Left lung (tissue), 14 donors: ENCODE measurements at places on chromosomes 2 and 18. TPM values are rescaled to one million over a fixed set of nuclear protein-coding genes. Genes with fewer than 3 reads are reported as not detected.
A peak's percentile ranks its signal among the peaks of the same experiment; 100 is the strongest.

DNA sequence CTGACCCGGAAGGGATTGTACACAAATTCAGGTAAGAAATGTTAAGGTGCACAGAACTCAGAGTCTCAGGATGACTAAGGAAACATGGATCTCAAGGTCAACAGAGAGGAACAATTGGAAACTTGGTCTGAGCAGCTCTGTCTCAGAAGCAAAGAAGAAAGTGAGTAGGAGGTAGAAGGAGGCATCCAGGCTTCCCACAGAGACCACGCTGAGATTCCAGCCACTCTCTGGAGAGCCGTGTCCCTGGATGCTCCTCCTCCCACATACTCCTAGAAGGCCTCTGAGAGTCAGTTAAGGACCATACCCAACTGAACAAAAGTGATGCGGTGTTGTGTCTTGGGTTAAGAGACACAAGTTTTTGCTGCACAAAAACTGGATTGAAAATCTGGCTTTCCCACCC is 8.6 kb upstream of the PLB1 start:
- H3K27me3 ChIP-seq: no peaks in the 10 kb centered on the region
- no peak for DNase-seq
- H3K36me3 ChIP-seq: no peaks in the 10 kb centered on the region
- no peak overlapping the region for H3K27ac ChIP-seq
- no peak overlapping the region for H3K4me3 ChIP-seq

GRCh38 chr2:11144077-11144737 is 11.1 kb upstream of the SLC66A3 start:
- H3K27ac ChIP-seq: no peak overlapping the region
- no peak for DNase-seq
- H3K4me3 ChIP-seq: no peak overlapping the region
- no peaks in the 10 kb centered on the region for H3K27me3 ChIP-seq
- no peaks in the 10 kb centered on the region for H3K36me3 ChIP-seq

- H3K27me3 ChIP-seq: no peaks in the 10 kb centered on the region
- no peak overlapping the region for H3K4me3 ChIP-seq
- peak; percentile 47 for DNase-seq
Measured at GRCh38 chr18:36392164-36392978, 94.9 kb downstream of the FHOD3 start.

DNA sequence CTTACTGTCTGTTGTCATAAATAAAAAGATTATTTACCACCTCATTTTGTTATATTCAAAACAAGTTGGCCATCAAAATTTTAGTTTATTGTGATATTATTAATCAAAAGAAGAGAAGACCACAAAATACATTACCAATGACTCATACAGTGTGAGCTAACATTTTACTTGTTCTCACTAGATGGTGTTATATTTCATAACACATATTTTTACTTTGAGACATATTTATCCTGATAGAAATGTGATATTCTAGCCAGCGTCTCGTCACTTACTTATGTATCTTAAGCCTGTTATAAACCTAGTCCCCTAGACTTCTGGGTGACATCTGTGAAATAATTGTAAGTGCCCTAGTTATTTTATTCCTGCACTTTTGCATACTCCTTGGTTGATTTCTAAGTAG is 263.2 kb downstream of the CDH7 start:
- no peaks in the 10 kb centered on the region for H3K4me1 ChIP-seq
- no peak for DNase-seq
- no peak overlapping the region for H3K27ac ChIP-seq

DNA sequence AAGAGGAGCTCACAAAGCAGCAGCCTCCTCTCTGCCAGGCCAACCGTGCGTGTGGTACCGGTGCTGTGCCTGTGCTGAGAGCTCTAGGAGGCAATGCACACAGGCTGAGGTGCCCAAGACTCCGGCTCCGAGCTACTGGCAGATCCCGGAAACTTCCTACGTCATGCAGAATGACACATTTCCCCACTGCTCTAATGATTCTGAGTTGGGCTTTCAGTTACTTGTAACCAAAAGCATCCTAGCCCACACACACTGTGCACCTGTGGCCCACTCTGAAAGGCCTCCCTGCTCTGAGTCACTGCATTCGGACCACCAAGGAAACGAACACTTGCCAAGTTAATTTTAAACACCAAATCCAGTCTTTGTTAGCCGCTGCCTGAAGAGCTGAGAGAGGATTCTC is 9.3 kb upstream of the RNU4ATAC start:
- H3K4me1 ChIP-seq: no peaks in the 10 kb centered on the region
- DNase-seq: no peak
- H3K27ac ChIP-seq: no peak overlapping the region
- no peaks in the 10 kb centered on the region for H3K36me3 ChIP-seq
- H3K27me3 ChIP-seq: no peaks in the 10 kb centered on the region

- no peak for DNase-seq
- H3K4me1 ChIP-seq: no peaks in the 10 kb centered on the region
- H3K27ac ChIP-seq: no peak overlapping the region
- no peaks in the 10 kb centered on the region for H3K36me3 ChIP-seq
Measured at GRCh38 chr18:70372450-70373041, 83.7 kb downstream of the SOCS6 start.

NAPG gene
- total RNA-seq: 37.7 TPM

- DNase-seq: no peak
- no peaks in the 10 kb centered on the region for H3K36me3 ChIP-seq
- no peaks in the 10 kb centered on the region for H3K27me3 ChIP-seq
Measured at GRCh38 chr2:51734115-51734514, 702.2 kb upstream of the NRXN1 start.

DNA sequence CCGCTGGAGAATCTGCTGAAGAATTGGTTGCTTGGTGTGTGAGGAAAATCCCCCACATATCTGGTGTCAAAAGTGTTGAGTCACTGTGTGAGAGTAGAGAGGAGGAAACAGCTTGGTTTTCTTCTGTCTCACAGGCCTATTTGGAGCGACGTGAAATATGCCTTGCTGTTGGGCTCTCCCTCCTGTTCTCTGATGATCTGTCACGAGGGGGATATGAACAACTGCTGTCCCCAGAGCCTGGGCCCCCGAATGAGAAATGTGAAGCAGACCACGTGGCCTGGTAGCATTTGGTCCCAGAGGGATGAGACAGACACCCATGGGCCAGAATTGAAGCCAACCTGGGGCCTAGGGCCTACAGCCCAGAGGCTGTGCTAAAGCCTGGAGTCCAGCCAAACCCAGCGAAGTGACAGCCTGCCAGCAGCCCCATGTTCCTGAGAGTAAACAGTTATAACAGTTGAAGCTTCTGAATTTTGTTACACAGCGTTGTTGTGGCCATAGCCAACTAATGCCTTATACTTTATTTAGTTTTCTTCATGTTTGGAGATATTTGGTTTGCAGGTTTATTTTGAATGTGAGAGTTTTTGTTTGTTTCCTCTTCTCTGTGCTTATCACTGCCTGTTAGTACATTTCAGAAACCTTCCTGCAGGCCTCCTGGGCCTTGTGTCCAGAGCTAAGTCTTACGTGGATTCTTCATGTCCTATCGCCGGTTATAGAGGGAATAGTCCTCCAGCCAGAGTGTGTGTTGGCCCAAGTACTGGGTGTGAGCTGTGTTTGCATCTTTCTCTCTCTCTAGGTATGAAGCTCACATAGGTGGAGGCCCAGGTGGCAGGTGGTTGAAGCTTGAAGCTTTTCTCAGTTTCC is 18.7 kb upstream of the COLEC12 start:
- no peak for DNase-seq
- H3K4me1 ChIP-seq: no peaks in the 10 kb centered on the region
- no peaks in the 10 kb centered on the region for H3K27me3 ChIP-seq
- H3K4me3 ChIP-seq: no peak overlapping the region

DNA sequence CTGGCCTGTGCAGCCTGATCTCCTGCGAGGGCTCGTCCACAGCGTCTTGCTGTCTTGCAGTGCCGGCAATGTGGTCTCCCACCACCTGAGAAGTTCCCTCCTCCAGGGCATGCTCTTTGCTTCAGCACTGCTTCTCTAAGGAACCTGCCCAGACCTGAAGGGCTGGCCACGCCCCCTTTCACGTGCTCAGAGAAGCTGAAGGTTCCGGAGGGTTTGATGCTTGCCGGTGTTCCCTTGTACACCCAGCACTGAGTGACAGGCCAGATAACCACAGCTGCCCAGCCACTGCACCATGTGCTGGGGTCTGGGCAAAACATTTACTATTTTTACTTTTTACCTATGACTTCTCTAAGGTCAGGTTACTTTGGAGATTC is 1.7 kb upstream of the POLR2D start:
- DNase-seq: peak; percentile 89
- peaks cover 38% of the 10 kb centered on the region for H3K4me1 ChIP-seq
- peaks cover 20% of the 10 kb centered on the region for H3K36me3 ChIP-seq
- no peaks in the 10 kb centered on the region for H3K27me3 ChIP-seq

- no peaks in the 10 kb centered on the region for H3K36me3 ChIP-seq
- H3K27me3 ChIP-seq: no peaks in the 10 kb centered on the region
- H3K27ac ChIP-seq: no peak overlapping the region
- H3K4me3 ChIP-seq: no peak overlapping the region
- peak; percentile 66 for DNase-seq
- H3K4me1 ChIP-seq: no peaks in the 10 kb centered on the region
Measured at GRCh38 chr2:240392084-240392947, 43.1 kb upstream of the GPC1 start.

HOXD13 gene
- not detected for total RNA-seq

MDH1B gene
- 2.5 TPM for total RNA-seq

GRCh38 chr2:25808006-25808383 is 70.3 kb downstream of the ASXL2 start:
- no peak for DNase-seq
- H3K36me3 ChIP-seq: no peaks in the 10 kb centered on the region
- H3K4me1 ChIP-seq: no peaks in the 10 kb centered on the region
- no peak overlapping the region for H3K27ac ChIP-seq

DNA sequence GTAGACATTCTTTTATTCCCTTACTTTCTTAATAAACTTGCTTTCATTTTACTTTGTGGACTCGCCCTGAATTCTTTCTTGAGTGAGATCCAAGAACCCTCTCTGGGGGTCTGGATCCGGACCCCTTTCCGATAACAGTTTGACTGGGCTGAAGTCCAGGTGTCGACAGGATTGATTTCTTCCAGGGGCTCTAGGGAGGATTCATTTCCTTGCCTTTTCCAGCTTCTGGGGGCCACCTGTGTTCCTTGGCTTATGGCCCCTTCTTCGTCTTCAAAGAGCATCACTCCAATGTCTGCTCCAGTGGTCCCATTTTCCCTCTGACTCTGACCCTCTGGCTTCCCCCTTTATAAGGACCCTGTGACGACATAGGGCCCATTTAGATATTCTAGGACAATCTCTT is 67.5 kb downstream of the COPS8 start:
- no peak overlapping the region for H3K4me3 ChIP-seq
- H3K4me1 ChIP-seq: no peaks in the 10 kb centered on the region
- no peaks in the 10 kb centered on the region for H3K27me3 ChIP-seq

GRCh38 chr2:203534621-203535077 is 452 bp downstream of the RAPH1 start:
- DNase-seq: peak; percentile 40
- H3K4me1 ChIP-seq: peaks cover 10% of the 10 kb centered on the region
- H3K36me3 ChIP-seq: no peaks in the 10 kb centered on the region
- H3K27ac ChIP-seq: peak overlapping the region; percentile 97

DNA sequence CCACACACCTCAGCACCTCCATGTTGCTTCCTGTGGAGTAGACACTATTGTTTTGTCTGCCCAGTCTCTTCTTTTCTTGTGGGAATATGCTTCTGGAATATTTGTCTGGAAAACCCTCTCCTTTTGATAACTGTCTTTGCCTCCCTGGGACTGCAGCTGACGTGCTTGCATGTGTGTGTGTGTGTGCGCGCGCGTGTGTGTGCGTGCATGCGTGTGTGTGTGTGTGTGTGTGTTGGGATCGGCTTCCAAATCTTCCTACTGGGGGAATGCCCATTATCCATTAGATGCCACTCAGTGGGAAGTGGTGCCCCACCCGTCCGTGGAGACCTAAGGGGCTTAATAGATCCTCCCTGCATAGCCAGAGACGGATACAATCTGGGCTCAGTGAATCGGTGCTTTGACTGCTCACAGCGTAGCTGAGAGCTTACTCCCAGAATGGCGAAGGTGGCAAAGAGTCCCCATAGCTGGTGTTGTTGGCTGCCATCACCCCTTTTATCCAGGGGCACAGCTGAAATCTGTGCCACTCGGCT is 86.9 kb downstream of the RRM2 start:
- no peaks in the 10 kb centered on the region for H3K27me3 ChIP-seq
- no peak for DNase-seq
- H3K4me1 ChIP-seq: no peaks in the 10 kb centered on the region
- H3K4me3 ChIP-seq: no peak overlapping the region
- H3K36me3 ChIP-seq: no peaks in the 10 kb centered on the region
- H3K27ac ChIP-seq: no peak overlapping the region

DNA sequence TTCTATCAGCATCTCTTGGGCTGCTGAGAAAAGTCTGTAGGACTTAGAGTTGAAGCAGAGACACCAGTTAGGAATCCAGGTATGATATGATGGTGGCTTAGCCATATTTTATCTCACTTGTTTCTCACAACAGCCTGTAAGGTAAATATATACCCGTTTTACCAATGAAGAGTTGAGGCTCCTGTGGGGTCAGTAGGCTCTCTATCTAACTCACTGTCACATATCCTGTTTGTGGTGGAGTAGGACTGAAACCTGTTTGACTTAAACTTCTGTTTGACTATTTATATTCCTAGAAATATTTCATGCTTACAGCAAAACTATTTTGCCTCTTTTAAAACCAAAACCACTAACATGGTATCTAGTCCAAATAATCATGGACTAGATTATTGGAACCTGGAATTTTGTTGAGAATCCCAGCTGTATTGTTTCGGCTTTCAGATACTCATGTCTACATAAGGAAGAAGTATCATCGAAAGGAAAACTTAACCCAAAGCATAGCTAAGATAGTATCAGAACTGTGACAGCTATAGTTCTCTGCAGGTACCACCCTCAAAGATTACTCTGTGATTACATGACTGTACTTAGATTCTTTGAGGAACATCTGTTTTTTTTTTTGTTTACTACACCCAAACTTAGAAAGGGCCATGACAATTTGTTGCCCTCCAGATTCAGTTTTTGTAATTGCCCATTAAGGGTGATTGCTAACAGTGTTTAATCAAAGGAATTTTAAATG is 216.1 kb upstream of the THUMPD2 start:
- H3K27ac ChIP-seq: no peak overlapping the region
- no peak overlapping the region for H3K4me3 ChIP-seq
- H3K36me3 ChIP-seq: no peaks in the 10 kb centered on the region
- no peak for DNase-seq
- no peaks in the 10 kb centered on the region for H3K4me1 ChIP-seq

GALNT5 gene
- 23.0 TPM for total RNA-seq

CCL20 gene
- total RNA-seq: 15.7 TPM

- H3K4me1 ChIP-seq: peaks cover 90% of the 10 kb centered on the region
- no peak overlapping the region for H3K4me3 ChIP-seq
- peak overlapping the region; percentile 96 for H3K27ac ChIP-seq
- H3K27me3 ChIP-seq: no peaks in the 10 kb centered on the region
- DNase-seq: peak; percentile 63
Measured at GRCh38 chr2:43133708-43134570, 92.5 kb downstream of the ZFP36L2 start.

- no peak overlapping the region for H3K4me3 ChIP-seq
- H3K4me1 ChIP-seq: no peaks in the 10 kb centered on the region
- no peaks in the 10 kb centered on the region for H3K36me3 ChIP-seq
- peak; percentile 81 for DNase-seq
- H3K27me3 ChIP-seq: no peaks in the 10 kb centered on the region
Measured at GRCh38 chr18:25141886-25142285, 210.1 kb downstream of the ZNF521 start.
